ENCODE measurements at places on chromosomes 4 and X.

DNA sequence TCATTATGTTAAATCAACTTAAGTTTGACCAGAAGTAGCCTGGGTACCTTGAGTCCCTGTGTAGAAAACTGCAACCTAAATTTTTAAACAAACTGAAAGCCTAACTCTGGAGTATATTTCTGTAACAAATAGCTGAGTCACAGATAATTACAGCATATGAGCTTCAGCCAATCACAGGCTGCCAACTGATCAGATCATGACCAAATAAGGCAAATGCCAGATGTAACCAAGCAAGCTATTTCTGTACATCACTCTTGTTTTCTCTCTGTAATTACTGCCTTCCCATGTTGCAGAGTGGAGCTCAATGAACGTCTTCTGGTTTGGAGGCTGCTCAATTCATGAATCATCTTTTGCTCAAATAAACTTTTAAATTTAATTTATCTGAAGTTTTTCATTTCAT is 980.9 kb upstream of the DIAPH2 start:
- DNase-seq: no peak

- peak; percentile 6 for DNase-seq
These were observed 514.2 kb upstream of the DIPK2B start for GRCh38 chrX:45714866-45715265.

DNA sequence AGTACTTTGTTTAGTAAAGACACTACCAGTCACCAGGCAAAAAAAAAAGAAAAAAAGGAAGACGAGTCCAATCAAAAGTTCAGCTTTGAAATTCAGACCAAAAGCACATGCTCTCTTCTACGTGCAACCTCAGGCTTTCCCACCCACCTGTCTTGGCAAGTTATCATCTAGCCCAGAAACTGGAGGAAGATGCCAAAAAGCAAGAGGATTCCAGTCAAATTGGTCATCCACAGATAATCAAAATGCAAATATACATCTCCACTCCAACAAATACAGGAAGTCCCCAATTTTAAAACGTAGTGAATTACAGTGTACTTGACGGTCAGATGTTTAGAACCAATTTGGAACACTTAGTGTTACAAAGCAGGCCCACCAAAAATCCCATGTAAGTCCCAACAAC is 96.5 kb downstream of the PALLD start:
- DNase-seq: no peak

DNA sequence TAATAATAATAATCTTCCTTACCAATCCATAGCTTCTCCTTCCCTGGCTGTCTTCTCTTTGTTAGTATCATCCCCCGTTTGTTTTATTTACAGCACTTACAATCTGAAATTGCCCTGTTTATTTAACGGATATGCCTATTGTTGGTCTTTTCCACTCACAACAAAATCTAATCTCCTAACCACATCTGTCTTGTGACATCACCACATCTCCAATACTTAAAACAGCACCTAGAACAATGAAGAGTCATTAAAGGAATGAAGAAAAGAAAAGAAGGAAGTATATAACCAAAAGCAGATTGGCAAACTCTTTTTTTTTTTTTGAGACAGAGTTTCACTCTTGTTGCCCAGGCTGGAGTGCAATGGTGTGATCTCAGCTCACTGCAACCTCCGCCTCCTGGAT is 38.7 kb upstream of the JADE1 start:
- no peak for DNase-seq

- no peak for DNase-seq
These were observed 38.2 kb downstream of the KIAA0232 start for GRCh38 chr4:6820695-6821094.

GRCh38 chr4:184599492-184600135 is 49.6 kb downstream of the CASP3 start:
- no peak for DNase-seq

GRCh38 chr4:80162418-80162817 is 34.9 kb upstream of the PRDM8 start:
- DNase-seq: no peak

DNA sequence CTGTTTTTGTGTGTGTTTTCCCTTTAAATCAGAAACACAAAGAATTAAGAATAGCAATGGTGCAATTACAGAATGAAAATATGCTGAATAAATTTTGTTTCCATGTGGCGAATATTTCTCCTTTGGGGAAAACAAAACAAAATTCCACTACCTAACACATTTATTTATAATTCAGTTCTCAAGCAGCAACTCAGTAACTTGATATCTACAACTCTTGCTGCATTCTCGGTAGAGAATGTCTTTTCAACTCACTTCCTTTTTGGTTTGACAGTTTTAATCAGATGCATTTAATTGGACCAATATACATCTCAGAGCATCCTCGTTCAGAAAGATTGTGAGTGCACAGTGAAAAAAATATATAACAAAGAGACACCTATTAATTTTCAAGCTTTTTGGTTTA is 30.8 kb downstream of the ZNF827 start:
- DNase-seq: no peak

DNA sequence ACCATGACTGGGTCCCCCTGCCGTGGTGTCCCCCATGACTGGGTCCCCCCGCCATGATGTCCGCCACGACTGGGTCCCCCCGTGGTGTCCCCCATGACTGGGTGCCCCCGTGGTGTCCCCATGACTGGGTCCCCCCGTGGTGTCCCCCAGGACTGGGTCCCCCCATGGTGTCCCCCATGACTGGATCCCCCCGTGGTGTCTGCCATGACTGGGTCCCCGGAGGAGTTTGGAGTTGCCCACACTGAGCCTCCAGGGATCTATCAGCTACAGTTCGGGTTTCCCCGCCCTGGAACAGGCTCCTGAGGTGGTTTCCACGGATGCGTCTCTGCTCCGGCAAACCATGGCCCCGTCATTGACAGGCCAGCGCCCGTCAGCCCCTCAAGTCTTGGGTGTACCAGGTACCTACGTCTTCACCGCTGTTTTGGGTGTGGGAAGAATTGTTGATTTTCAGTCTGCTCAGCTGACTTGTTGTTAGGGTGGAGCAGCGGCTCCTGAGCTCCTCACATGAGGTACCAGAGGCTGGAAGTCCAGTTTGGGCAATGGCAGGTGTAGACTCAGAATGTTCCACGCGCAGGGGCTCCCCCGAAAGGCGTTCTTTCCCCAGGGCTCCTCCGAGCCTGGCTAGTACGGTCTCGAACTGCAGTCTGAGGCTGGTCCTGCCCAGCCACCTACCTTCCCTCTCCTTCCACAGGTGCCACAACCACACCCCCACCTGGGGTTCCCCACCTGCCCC is 8.3 kb upstream of the PDE6B start:
- DNase-seq: no peak

GRCh38 chr4:8689741-8690140 is 97.2 kb downstream of the CPZ start:
- no peak for DNase-seq

Measured in CD4-positive, alpha-beta T cell treated with Interleukin-4 for 4 hours (primary cell).